CD4-positive, alpha-beta T cell treated with Interleukin-1 beta for 1 hour (primary cell): ENCODE measurements at places on chromosomes 11 and 22.

GRCh38 chr22:36977947-36978660 lies 41.1 kb downstream of the TST start:
- peak; percentile 89 for DNase-seq

DNA sequence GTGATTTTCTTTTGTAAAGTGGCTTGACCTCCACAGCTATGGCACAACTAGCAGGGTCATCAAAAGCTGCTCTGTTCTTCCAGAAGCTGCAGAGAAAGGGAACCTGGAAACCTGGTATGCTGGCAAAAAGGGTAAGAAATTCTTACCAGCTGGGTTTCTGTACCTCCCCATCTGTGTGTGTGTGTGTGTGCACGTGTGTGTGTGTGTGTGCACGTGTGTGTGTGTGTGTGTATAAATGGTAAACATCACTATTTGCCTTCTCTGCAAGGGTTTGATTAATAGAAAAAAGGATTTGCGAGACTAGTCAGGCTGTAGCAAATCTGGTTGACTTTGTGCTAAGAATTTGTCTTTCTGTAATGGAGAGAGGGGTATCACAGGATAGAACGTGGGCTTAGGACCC lies 4.7 kb upstream of the MRPL17 start:
- no peak for DNase-seq

- DNase-seq = no peak
Observed at GRCh38 chr22:43985532-43985931, 30.3 kb downstream of the SAMM50 start.

- DNase-seq = no peak
Observed at GRCh38 chr11:93902921-93903320, 52.5 kb upstream of the VSTM5 start.

- DNase-seq = no peak
Observed at GRCh38 chr22:32991353-32992101, 66.7 kb downstream of the SYN3 start.

DNA sequence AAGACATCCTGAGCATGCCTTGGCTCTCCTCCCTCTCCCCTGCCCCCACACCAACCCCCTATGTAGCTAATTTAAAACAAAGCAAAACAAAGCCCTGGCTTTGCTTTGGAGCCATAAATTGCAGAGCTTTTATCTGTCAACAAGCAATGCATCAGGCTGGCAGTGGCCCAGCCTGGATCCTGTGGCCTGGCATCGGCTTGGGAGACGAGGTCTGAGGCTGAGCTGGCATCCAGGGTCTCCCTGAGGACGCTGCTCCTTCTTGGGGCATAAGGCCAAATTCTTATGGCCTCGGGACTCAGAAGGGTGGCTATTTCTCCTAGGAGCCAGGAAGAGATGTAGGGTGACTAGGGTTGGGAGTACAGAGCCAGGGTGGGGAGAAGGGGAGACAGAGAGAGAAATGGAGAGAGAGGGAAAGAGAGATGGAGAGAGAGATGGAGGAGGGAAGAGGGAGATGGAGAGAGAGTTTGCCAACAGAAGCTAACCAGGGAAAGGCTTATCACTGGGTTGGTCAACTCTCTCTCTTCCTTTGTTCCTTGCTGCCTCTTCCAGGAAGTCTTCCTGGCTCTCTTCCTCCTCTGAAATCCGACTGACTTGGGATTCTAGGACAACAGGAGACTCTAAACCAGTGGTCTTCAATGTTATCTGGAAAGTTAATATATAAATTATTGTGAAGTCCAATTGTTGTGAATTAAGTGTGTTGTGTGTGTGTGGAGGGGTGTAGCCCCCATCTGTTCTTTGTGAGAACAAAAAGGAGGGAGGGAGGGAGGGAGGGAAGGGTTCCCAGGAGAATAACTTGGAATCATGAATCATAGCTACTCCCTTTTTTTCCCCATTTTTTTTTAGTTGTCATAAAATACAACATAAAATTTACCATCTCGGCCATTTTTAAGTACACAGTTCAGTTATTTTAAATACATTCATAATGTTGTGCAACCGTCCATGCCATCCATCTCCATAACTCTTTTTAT lies 29.1 kb downstream of the TSPAN18 start:
- no peak for DNase-seq

GRCh38 chr11:69459848-69460539 lies 21.5 kb upstream of the LINC01488 start:
- no peak for DNase-seq

DNA sequence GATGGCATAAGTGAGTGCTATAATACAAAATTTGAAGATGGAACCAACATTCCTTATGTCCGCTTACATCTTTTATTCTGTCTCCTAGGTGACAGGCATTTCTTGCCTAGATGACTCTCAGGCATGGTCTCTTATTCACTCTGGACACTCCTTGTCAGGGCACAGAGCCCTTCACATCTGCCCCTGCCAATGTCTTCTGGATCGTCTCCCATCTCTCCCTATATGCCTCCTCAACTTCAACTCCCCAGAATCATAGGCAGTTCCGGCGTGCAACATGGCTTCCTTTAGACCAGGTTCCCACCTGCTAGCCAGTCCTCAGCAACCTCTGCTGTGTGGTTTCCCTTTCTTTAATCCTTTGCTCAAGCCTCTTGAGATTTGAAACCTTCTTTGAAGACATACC lies 300.9 kb downstream of the TENM4 start:
- DNase-seq = no peak

- no peak for DNase-seq
Observed at GRCh38 chr11:110373051-110373702, 56.6 kb upstream of the FDX1 start.

DNA sequence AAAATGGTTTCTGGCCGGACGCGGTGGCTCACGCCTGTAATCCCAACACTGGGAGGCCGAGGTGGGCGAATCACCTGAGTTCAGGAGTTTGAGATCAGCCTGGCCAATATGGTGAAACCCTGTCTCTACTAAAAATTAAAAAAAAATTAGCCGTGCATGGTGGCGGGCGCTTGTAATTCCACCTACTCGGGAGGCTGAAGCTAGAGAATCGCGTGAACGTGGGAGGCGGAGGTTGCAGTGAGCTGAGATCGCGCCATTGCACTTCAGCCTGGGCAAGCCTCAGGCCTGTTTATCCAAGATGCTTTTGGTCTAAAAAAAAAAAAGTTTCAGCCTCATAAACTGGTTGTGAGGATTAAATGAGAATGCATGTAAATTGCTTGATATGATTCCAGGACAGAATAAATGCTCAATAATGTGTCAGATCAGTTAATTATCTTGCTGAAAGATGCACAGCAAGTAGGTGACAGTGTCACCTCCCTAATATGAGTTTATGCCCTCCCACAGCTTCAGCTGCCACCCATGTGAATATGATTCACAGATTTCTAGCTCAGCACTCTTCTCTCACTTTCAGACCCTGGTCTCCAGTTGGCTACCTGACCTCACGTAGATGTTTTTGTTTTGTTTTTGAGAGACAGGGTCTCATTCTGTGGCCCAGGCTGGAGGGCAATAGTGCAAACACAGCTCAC lies 1.1 kb upstream of the ALG8 start:
- no peak for DNase-seq

DNA sequence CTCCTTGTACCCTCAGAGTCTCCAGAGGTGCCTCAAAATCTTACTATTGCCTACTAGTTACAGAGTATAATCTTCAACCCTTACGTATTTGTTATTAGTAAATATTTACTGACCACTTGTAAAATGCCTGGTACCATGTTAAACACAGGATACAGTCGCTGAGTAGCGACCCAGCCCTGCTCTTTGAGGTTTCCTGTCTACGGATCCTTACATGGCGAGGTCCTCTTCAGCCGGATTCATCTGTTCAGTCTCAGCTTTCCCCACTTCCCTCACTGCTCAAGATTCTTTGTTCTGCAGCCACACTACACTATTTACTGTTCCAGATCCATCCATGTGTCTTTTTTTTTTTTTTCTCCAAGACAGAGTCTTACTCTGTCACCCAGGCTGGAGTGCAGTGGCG lies 13.2 kb upstream of the TTC36 start:
- no peak for DNase-seq

GRCh38 chr11:119380827-119381180 lies 686 bp downstream of the USP2 start:
- no peak for DNase-seq

- no peak for DNase-seq
Observed at GRCh38 chr11:128790196-128790595, 76.9 kb downstream of the KCNJ1 start.

GRCh38 chr11:23022854-23023253 lies 162.6 kb upstream of the CCDC179 start:
- DNase-seq = no peak

- DNase-seq = no peak
Observed at GRCh38 chr11:36108881-36109589, 165.2 kb downstream of the LDLRAD3 start.
